ENCODE measurements at places on chromosomes 16 and 17.

DNA sequence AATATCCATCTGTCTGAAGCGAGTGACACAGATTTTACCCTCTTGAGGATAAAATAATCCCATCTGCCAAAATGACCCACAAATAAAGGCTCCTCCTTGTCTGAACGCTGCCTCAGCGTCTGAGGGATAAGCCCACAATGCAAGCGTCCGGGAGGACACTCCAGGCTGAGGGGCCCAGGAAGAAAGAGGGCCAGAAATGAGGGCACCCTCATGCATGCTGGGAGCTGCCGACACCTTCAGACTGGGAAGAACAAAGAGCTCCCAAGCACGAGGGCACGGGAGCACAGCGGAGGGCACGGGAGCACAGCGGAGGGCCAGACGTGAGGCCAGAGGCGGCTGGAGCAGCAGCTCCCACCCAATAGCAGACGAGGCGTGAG is 126.9 kb downstream of the ZNF778 start:
- DNase-seq, result peak; percentile 54

GRCh38 chr17:19812407-19812806 is 55.3 kb downstream of the ULK2 start:
- DNase-seq, result no peak

DNA sequence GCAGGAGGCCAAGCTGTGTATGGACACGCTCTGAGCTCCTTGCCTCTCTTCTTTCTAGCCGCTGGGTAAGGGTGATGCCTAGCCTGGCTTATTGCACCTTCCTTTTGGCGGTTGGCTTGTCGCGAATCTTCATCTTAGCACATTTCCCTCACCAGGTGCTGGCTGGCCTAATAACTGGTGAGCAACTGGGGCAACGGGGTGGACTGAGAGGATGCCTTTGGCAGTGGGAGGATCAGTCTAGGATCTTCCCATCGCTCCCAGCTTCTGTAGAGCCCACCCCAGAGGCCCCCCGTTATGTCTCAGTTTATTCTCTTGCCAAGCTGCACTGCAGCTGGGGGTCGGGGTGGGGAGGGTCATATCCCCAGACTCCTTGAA is 4.4 kb downstream of the G6PC3 start:
- no peak for DNase-seq

DNA sequence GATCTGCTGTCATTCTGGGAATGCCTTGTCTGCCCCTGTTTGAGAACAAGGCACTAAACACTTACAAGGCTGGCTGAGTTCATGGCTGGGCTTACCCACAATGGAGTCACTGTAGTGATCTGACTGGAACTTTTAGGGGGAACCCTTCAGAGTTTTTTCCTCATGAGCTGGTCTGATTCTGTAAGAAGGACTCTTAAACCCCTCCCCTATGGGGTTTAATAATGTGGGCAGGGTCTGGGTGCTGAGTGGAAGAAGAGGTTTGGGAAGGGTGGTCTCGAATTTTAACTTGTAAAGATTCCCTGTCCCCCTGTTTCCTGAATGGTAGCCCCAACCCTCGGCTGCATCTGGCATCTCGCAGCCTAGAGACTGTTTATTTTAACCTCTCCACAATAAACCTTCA is 30.6 kb downstream of the OSBPL7 start:
- DNase-seq, result peak; percentile 25

DNA sequence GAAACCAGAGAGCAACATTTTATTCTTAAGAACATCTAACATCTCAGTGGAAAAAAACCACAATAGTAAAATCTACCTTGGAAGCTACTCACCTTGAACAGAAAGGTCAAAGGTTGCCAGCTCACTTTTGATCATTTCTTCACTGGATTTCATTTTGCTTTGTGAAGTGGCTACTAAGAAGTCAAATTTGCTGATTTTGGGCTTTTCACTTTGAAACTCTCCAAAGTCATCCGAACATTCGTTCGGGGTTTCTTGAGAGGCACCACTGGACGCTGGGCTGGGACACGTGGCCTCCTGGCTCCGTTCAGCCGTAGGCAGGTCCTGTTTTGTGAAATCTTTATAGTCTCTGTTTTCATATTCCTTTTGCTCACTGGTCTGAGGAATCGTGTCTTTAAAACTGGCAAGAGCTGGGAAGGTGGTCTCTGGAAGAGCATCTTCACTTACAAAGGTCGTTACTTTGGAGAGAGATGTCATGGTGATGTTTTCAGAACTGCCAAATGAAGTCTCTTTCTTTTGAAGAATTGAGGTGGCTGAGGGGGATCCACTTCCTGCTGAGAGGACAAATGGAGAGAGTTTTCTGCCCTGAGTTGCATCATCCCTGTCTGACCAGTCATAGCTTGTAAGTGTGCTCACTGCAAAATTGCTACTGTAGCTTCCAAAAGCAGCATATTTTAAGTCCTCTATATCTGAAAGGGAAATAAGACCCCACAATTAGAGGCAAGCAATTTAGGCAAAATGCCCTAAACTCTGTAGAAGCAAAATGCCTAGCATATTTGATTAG is 52.4 kb downstream of the DUSP14 start:
- no peak for DNase-seq

DNA sequence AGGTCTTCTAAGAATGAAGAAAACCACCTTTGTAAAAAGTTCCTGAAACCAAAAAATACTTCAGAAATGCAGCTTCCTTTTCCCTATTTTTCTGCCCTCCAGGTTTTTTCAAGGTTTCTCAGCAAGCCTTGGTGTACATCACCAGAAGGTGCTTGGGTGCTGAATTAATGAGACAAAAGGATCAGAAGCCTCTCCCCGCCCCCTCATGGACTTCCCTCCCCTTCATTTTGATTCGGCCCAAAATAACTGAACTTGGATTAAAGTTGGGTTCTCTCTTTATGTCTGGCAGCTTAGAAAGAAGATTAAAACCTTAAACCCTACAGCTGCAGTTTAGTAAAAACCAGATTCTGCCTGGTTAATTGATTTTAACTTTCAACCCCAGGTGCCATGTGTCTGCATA is 121.7 kb upstream of the ERCC4 start:
- peak; percentile 58 for DNase-seq

GRCh38 chr17:66296289-66296725 is 6.1 kb upstream of the PRKCA start:
- DNase-seq, result no peak

DNA sequence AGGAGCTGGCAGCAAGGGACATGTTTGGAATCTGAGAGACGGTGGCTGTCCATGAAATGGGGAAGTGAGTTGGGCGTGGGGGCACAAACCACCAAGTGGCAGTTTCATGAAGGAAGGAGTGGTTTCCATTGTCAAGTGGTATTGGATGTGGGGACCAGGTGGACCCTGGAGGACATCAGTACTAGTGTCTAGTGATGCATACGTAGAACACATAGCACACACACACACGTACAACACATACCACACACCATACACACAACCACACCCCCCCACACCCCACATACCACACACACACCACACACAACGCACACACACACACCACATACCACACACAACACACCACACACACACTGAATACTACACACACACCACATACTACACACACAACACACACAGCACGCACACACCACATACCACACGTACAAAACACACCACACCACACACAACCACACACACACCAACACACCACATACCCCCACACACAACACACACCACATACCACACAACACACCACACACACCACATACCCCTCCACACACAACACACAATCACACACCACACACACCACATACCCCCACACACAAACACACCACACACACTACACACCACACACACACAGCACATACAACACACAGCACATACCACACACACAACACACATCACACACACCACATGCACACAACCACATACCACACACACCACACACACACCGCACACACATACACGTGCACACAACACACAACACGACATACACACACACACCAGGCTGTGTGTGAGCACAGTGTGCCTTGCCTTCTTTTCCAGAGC is 41.1 kb upstream of the GSE1 start:
- no peak for DNase-seq

DNA sequence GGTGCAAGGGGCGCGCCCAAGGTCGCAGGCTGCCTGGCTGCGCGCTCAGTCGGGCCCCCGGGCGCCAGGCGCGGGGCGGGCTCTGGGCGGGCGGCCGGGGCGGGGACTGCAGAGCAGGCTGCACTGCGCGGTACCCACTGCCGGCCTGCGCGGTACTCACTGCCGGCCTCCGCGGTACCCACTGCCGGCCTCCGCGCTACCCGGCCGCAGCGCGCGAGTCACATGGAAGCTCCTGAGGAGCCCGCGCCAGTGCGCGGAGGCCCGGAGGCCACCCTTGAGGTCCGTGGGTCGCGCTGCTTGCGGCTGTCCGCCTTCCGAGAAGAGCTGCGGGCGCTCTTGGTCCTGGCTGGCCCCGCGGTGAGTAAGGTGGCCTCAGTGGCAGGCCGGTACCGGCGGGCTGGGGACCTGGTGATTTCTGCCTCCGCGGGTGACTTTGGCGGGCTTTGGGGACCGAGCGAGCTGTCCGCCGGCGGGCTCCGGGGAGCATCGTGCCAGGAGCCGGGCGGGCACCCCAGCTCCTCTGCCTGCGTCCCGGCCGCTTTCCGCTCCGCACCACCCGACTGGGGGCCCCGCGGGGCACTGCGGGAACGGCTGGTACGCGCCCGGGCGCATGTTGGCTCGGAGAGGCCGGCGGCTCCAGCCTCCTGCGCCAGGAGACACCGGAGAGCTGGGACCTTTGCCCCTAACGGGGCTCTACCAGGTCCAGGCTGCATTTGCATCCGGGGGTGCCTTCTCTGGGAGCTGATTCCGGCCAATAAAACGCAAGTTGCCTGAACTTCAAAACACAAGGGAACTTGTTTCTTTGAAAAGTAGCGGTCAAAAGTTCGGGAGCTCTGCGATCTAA is at the start of gene SLC47A1:
TSS of gene SLC47A1 (plus strand) at position 137 of the 844 bp plus-strand sequence. CDS start at position 223, 86 bp downstream.
- DNase-seq, result peak; percentile 49

DNA sequence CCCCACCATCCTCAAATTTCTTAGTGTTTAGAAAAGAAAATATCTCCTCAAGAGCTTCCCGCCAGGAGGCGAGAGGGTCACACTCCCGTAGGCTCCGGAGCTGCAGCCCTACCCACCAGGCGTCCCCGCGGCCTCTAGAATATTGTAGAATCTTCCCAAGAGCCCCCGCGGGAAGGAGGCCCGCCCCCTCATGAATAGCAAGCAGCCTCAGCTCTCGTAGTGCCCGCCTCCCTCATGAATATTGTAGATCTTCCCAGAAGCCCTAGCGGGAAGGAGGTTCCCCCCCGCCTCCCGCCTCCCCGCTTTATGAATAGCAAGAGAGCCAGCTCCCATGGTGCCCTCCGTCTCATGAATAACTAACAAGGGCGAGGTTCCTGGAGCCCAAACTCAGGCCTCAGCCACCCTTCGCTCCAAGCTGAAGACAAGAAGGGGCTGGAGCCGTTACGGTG is at the start of gene FBXO47:
TSS of gene FBXO47 (minus strand) at position 114 of the 449 bp plus-strand sequence. CDS start 4,378 bp downstream, outside the sequence.
- peak; percentile 41 for DNase-seq

DNA sequence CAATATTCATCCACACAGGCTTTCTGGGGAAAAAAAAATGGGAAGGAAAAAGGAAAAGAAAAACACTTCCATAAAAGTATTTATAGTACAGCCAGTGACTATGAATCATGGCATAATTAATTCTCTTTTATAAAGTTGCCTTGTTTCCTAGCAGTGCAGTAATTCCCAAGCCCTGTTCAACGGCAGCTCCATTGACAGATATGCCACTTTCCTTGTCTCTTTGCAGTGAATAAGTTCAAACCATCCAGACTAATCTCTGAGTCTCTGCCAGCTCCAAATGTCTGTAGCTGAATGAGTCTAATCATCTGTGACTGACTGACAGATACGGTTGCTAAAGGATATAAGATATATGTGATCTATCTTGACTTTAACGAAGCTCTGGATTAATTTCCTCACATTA is 52.9 kb upstream of the KCNJ16 start:
- DNase-seq, result no peak

- DNase-seq, result no peak
Measured at GRCh38 chr17:72387969-72388368, 267.1 kb downstream of the SOX9 start.

DNA sequence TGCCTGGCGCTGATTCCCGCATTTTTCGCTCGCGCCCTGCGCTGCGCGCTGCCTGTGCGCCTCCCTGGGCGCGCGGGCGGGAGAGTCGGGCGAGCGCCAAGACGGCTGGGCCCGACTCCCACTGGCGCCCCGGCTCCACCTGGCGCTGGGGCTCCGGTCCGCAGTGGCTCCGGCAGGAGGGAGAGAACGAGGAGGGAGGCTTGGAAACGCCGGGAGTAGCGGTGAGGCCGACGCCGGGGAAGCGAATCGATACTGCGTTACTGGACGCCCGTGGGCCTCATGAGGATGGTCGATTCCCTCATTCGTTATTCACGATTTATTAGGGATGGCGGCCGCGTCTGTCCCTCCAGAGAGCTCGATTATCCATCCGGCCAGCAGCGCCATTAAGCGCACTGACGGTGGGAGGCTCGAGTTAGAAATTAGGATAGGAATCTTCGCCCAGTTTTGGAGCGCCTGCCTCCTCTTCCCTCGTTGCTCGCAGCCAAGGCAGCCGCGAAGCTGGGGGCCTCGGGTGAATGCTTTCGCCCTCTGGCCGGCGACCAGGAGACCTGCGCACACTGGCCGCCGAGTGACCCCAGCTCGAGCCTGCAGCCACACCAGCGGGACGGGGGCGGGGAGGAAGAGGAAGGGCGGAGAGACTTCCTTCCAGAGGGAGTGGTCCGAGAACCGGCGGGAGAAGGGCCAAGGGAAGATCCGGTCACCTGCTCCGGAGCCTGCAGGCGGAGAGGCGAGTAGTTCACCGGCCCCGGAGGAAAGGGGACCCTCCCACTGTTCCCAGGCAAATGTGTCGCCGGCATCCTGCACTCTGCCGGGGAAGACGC is 1.3 kb upstream of the PCGF2 start:
- no peak for DNase-seq

DNA sequence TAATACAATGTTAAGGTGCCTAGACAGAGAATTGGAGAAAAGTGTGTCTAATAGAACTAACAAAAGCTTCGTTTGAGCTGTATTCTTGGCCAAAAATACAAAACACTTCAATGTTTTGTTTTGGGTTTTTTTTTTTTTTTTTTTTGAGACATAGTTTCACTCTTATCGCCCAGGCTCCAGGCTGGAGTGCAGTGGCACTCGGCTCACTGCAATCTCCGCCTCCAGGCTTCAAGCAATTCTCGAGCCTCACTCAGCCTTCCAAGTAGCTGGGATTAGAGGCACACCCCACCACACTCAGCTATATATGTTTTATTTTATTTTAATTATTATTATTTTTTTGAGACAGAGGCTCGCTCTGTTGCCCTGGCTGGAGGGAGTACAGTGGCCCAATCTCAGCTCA is 38.3 kb upstream of the CARMIL2 start:
- DNase-seq, result no peak

GRCh38 chr16:77711179-77711578 is 11.1 kb upstream of the NUDT7 start:
- DNase-seq, result no peak

DNA sequence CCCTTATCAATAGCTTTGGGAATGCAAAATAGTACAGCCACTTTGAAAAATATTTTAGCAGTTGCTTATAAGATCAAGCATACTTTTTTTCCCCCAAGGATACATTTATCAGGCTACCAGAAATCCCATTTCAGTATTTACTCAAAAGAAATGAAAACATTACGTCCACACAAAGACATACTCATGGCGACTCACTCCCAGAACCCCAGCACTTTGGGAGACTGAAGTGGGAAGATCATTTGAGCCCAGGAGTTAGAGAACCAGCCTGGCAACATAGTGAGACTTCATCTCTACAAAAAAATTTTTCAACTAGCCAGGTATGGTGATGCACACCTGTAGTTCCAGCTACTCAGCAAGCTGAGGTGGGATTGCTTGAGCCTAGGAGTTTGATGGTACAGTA is 5.9 kb downstream of the SKA2 start:
- no peak for DNase-seq

Data from D341Med (cell line).